ENCODE measurements at places on chromosomes 1 and 21.
A peak's percentile ranks its signal among the peaks of the same experiment; 100 is the strongest.

GRCh38 chr1:109816175-109816811, 52.6 kb upstream of the EPS8L3 start:
- DNase-seq = peak; percentile 29

DNA sequence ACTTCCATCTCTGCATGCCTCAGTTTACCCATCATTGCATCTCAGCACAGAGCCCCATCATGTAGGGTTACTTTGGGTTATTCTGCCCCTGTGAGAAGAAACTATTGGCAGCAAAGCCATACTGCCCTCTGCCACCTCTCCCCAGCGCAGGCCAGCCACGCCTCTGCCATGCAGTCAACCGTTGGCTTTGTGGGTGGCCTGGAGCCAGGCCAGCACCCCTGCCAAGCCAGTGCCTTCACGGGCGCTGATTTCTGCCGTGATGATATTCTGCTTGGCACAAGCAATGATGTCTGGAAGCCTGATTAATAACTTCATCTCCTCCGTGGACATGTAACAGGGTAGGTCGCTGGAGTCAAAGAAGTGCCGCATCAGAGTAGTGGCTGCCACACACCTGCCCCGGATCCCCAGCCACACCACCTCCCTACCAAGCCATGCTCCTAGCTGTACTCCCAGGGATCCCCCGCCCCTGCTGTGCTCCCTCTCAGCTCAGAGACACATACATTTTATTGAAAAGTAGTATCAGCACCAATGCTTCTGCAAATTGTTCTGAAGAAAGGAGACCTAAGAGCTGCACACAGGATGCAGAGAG, 15.0 kb upstream of the CEP85 start:
- no peak for DNase-seq

DNA sequence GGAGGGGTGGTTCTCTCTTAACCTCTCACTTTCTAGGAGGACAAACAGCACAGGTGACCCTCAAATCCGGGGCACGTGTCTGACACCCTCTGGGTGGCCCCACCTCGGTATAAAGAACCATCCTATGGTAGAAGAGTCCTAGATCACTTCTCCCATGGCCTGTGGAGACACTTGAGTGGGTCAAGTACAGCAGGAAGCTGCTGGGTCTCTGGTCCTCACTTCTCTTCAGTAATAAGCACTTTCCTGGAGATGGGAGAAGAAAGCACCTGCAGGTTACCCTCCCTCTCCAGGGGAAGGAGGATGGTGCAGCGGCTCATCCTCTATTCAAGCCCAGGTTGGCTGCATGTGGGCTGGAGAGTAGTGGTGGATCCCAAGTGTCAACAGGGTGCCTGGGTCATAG, 17.0 kb downstream of the S100A7 start:
- no peak for DNase-seq

DNA sequence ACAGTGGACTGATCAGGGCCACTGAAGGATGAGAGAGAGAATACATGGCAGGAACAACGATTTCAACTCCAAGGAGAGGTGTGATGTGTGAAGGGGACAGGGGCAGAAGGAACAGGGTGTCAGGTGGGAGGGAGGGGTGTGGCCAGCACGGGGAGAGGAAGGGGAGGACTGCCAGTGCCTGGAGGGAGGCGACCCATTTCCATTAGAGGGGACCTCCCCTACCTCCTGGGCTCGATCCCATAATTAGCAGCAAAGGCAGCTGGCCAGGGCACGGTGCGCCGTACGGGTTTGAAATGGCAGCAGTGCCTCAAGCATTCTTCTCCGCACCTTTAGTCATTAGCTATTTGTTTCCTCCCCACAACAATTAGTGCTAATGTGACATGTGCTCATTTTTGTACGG, 22.7 kb downstream of the CRYAA start:
- no peak for DNase-seq

DNA sequence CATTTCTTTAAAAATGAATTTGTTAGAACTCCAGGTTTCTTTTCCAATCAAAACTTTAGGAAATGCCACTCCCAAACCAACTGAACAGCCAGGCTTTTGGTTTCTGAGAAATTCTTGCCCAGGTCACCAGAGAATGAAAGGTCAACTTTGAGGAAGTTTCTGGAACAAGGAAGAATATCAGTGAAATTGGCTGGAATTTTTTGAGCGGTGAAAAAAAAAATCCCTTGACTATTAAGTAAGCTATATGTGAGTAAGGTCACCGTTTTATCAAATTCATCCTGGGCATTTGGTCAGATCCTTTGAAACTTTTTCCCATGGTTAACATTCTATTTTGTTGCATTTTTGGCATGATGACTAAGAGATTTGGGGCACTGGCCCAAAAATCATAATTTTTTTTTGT, 469.3 kb downstream of the LTN1 start:
- DNase-seq = no peak

GRCh38 chr21:37757606-37758376, 158.5 kb downstream of the KCNJ6 start:
- no peak for DNase-seq

DNA sequence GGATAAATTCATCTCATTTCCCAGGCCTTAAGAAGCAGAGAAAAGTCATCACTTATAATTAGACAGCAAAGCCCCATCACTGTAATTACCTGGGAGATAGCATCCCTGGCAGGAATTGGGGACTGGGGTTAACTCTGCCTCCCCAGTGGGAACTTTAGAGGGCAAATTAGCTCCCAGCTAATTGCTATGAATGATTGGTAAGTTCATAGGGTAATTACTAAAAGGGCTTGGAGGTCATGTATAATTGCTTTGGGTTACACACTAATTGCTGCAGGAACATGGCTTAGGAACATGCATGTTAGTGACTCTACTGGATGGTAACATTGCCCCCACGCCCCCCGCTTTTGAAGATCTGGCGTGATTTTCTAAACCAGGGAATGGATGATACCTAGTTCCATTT, 64.8 kb downstream of the UBE2T start:
- no peak for DNase-seq

GRCh38 chr1:207040181-207040533, 7.6 kb upstream of the C1orf116 start:
- no peak for DNase-seq

DNA sequence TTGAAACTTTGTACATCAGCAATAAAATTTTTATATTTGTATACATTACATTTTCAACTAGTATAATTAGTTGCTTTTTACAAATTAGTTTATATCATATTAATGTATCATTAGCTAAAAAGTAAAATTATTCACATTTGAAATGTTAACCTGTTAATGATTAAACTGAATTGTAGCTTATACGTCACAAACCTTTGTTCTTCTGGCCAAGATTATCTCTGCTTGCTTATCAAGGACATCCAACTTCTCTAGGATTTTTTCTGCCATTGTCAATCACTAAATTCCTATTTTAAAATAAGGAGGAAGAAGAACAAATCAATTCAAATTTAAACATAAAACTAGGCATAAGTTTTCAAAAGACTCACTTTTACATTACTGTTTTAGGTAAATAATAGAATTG, 7.8 kb downstream of the C1orf141 start:
- DNase-seq = no peak
